NCI-H1694 treated with DMSO at 0.1 percent for 48 hours (cell line): ENCODE measurements at places on chromosomes 6 and 20.

DNA sequence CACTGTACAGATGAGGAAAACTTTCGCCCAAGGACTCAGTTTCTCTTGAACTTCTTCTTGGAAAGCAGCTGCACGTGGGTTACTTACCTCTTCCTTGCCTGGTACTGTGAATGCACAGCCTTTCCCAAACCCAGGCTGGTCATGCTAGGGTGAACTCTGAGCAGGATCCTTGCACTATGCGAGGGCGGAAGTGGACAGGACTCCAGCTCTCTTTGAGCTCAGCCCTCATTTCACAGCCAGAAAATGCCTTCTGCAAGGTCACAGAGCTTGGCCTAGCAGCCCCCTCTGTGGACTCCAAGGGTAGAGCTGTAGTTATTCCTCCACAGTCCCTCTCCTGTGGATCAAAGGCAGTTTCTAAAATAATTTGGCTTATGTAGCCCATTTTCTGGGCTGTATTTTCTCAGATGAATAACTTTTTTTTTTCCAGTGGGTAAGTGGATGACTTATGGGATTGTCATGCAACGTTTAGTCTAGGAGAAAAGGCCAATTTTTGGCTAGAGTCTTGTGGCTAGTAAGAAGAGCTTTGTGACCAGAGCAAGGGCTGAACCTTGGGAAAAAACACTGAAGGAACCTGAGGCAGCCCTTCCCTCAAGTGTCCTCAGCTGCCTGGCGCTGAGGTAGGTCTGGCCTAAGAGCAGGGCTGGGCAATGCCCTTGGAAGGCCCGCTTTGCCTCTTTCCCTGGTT is 172.7 kb downstream of the SCP2D1 start:
- no peak for DNase-seq

DNA sequence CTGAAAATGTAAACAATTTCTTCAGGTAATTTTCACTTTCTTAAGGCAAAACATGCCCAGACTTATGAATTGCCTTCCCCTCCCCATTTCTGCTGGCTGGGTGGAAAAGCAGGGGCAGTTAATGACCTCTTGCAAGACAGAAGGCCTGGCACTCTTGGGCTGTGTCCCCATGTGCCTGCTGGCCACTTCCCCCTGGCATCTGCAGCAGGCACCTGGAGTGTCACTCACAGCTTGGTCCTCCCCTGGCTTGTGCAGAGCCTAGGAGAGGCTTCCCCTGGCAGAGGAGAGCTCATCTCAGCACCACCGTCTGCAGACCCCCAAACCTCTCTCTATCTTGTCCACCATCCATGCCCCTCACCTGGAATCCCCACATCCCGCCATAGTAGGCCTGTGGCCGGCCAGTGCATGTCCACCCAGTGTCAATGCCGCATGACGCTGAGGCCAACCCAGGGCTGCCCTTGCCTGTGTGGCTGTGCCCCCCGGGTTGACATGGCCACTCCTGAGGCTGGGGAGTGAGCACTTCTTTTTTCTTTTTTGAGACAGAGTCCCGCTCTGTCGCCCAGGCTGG is 83.5 kb upstream of the SLC22A23 start:
- DNase-seq, result no peak

- no peak for DNase-seq
Observed at GRCh38 chr6:34919651-34920050, 30.6 kb downstream of the ANKS1A start.

- no peak for DNase-seq
Observed at GRCh38 chr6:26475823-26476729, 18.3 kb downstream of the BTN2A1 start.

DNA sequence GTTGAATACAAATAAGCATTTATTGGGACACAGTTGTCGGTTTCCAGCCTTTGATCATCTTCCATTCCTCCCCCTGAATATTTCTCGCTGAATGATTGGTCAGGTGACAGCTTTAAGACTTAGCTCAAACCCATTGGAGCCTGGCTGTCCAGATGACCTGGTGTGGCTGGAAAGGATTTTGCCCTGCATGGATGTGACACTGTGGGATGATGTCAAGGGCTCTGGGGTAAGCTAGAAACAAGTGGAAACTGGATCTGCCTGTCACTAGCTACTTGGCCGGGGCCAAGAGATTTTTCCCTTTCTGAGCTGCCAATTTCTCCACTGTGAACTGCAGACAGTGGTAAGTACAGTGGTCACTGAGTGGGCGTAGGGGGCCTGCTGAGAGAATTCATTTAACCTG is 41.9 kb upstream of the MYLIP start:
- no peak for DNase-seq

GRCh38 chr20:24423390-24424313 is 45.8 kb upstream of the SYNDIG1 start:
- no peak for DNase-seq

DNA sequence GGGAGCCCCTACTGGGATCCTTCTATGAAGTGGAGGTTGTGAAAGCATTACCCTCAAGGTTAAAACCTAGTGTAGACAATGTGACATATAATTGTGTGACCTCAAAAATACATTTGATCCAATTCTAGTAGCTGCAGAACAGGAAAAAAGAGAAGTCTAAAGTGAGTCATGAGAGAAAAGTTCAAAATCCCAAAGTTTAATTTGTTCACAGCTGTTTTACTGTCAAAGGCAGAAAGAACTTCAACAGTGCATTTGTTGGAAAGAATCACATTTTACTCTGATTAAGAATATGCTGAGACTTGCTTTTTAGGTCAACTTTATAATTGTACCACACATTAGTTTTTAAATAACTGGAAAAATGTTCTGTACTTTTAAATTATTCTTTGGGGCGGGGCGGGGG is 1027.4 kb upstream of the FLRT3 start:
- DNase-seq, result no peak

GRCh38 chr6:98847779-98848538 is 13.6 kb downstream of the POU3F2 start:
- no peak for DNase-seq

- DNase-seq, result no peak
Observed at GRCh38 chr20:61502433-61502832, 250.4 kb downstream of the CDH4 start.

DNA sequence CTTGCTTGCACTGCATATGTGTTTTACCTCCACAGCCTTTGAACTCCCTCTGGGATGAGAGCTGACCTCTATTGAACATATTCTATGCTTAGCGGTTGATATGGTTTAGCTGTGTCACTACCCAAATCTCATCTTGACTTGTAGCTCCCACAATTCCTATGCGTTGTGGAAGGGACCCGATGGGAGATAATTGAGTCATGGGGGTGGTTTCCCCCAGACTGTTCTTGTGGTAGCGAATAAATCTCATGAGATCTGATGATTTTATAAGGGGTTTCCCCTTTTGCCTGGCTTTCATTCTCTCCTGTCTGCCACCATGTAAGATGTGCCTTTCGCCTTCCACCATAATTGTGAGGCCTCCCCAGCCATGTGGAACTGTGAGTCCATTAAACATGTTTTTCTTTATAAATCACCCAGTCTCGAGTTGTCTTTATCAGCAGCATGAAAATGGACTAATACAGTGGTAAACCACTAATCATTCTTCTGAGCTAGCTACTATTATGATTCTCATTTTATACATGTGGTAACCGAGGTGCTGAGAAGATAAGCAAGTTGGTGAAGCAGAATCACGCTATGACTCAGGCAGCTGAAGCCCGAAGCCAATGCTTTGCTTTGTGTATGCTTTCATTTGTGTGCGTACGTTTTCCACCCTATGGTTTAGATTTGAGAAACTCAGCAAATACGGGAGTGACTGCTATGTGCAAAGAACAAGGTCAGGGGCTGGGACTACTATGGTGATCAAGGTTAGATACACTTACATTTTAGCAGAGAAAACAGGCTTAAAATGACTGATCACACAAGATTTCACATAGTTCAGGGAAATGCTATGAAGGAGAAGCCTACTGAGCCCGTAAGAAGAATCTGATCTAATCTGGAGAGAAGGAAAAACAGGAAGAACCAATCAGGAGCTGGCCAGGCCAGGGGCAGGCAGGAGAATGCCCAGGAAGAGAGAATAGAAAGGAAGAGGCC is 363.5 kb downstream of the ESR1 start:
- DNase-seq, result no peak

DNA sequence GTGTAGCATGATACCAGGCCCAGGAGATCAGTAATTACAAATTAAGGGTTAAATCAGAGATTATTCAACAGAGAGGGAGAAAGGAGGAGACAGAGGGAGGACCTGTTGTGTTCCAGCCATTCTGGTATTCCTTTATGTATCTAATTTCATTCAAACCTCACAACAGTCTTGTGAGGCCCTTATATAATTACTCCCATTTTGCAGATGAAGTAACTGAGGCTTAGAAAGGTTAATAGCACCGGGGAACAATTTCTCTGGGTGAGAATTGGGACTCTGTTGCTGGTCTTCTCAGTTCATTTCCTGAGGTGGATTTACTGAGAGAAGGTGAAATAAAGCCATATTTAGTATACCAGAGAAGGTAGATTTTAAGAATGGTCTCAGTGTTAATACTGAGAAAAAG is 66.6 kb downstream of the C6orf52 start:
- no peak for DNase-seq

GRCh38 chr6:15207923-15208322 is 37.9 kb upstream of the JARID2 start:
- no peak for DNase-seq

- DNase-seq, result no peak
Observed at GRCh38 chr6:42339991-42340401, 111.7 kb downstream of the TRERF1 start.

DNA sequence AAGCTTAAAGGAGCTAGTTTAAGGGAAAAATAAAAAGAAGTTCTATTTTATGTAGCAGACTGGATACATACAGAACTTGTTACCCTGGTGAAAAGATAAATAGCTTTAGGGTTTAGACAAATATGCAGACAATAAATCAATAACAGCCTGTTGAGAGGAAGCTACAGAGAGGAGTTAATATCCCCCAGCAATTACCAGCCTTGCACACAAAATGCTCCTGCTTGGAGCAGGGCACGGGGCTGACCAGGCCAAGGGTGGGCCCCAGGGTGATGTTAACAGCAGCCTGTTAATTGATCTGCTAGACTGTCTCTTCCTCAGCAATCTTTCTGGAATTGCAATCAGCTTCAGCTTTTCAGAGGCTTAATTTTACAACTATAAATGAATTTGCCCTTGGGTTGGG is 125.1 kb upstream of the SOX4 start:
- no peak for DNase-seq

GRCh38 chr6:167553736-167554119 is 228.8 kb downstream of the TTLL2 start:
- DNase-seq, result no peak

- no peak for DNase-seq
Observed at GRCh38 chr6:2739335-2739734, 11.4 kb downstream of the MYLK4 start.

GRCh38 chr6:122151066-122151465 is 248.4 kb upstream of the HSF2 start:
- no peak for DNase-seq

DNA sequence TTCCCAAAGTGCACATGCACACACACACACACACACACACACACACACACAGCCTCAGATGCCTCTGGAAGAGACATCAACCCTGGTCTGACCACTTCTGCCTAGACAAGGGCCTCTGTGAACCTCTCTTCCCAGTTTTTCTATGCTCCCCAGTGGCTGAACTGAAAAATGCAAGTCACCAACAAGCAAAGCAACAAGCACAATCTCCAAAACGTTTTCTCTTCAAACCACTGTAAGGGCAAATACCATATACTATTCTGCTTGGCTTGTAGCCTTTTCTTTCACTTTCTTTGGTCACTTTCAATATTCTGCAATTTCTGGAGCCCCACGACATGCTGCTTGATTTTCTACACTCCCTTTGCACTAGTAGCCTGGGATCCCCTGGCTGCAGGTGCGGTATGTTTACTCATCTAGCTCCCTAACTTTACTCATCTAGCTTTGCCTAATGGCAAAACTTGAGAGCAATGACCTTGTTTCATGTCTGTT is 121.4 kb upstream of the DST start:
- peak; percentile 5 for DNase-seq

GRCh38 chr6:104484626-104485025 is 375.1 kb downstream of the HACE1 start:
- no peak for DNase-seq

GRCh38 chr6:27136978-27137814 is 110.3 kb upstream of the PRSS16 start:
- DNase-seq, result no peak

GRCh38 chr6:44396968-44397367 is 9.5 kb downstream of the CDC5L start:
- DNase-seq, result no peak

DNA sequence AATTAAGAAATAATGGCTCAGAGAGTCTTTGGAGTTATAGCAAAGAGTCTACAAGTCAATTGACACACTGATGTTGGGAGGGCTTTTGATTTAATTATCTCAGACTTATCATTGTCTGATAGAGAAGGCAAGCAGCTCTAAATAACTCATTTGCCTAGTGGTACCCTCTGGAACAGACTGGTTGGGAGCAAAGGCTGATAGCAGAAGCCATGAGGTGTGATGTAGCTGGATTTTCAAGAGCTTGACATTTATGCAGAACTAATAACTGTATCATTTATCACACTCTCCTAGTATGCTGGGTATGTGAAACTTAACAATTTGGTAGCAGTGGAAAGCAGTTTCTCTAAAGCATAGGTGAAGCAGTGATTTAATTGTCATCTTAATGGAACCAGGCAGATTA is 380.6 kb downstream of the TENT5A start:
- no peak for DNase-seq

DNA sequence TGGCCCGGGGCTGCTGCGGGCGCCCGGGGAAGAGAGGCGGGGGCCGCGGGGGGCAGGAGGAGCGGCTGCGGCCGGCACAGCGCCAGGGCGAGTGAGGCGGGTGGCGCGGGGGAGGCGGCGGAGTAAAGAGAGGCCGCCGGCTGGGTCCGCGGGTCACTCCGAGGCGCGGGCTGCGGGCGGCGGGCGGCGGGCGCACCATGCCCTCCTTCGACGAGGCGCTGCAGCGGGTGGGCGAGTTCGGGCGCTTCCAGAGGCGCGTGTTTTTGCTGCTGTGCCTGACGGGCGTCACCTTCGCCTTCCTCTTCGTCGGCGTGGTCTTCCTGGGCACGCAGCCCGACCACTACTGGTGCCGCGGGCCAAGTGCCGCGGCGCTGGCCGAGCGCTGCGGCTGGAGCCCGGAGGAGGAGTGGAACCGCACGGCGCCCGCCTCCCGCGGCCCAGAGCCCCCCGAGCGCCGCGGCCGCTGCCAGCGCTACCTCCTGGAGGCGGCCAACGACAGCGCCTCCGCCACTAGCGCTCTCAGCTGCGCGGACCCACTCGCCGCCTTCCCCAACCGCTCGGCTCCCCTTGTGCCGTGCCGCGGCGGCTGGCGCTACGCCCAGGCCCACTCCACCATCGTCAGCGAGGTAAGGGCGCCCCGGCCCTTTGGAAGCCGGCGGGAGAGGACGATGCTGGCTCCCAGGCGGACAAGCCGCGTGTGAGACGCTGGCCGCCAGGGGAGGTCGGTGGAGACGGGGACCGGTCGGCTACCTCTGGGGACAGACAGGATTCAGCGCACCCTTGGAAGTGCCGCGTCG is at the start of gene SLC22A3:
SLC22A3 (plus strand) TSS at position 156 of the 797 bp plus-strand sequence; CDS start at position 198, 42 bp downstream.
- DNase-seq, result no peak

- DNase-seq, result no peak
Observed at GRCh38 chr20:39983183-39983582, 705.9 kb downstream of the MAFB start.
